Calu3 (cell line): ENCODE measurements at places on chromosomes 4 and X. TPM values are rescaled to one million over a fixed set of nuclear protein-coding genes. Genes with fewer than 3 reads are reported as not detected.
A peak's percentile ranks its signal among the peaks of the same experiment; 100 is the strongest.

- no peak for DNase-seq
Observed at GRCh38 chr4:159144112-159144694, 41.3 kb downstream of the RAPGEF2 start.

DNA sequence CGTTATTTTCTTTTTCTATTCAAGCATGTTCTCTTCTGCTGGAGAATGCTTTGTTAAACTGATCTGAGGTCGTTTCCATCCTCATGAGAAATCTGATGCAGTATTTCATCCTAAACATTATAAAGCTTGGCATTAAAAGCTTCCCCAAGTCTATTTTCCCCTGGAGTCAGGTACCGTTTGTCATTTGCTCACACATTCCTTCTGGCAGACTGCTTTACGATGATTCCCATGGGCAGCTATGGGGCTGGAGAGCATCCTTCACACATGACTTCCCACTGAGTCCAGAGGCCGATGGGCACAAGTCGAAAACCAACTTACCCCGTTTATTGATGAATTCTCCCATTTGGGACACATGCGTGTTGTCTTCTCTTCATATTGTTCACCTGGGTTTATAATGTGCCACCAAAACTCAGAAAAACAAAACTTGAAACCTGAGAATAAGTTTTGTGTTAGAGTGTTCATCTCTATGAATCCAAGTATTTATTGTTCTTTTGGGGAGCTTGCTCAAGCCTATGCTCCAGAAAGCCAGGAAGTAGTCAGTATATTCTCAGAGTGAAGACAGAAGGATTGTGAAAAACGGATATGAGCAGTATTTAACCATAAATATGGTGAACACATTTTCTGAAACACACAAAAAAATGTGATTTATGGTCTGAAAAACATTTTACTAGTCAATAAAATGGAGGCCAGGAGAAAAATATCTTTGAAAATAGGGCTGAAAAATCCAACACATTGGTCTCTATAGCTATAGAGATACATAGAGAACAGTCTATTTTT, 298.8 kb upstream of the NOCT start:
- no peak for DNase-seq

Gene BEX2
- 2.5 and 4.0 TPM in 2 replicates for total RNA-seq

DNA sequence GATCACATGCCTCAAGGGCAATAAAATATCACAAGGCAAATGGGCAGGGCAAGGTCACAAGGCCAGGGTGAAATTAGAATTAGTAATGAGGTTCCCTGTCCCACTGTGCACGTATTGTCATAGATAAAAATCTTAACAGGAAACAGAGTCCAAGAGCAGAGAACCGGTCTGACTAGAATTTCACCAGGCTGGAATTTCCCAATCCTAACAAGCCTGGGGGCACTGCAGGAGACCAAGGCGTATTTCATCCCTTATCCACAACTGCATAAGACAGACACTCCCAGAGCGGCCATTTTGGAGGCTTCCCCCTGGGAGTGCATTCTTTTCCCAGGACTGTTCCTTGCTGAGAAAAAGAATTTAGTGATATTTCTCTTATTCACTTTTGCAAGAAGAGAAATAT, 25.9 kb upstream of the PRDM5 start:
- peak; percentile 77 for DNase-seq

- DNase-seq = no peak
Observed at GRCh38 chr4:174189392-174190015, 94.0 kb downstream of the FBXO8 start.

- no peak for DNase-seq
Observed at GRCh38 chr4:78022517-78022916, 34.6 kb upstream of the FRAS1 start.
